AG09319 (cell line): ENCODE measurements at places on chromosomes 12 and 14.

GRCh38 chr12:52771088-52771487 lies 6.1 kb downstream of the KRT76 start:
- DNase-seq, result no peak

GRCh38 chr12:91043408-91043807 lies 14.4 kb downstream of the KERA start:
- DNase-seq, result no peak

DNA sequence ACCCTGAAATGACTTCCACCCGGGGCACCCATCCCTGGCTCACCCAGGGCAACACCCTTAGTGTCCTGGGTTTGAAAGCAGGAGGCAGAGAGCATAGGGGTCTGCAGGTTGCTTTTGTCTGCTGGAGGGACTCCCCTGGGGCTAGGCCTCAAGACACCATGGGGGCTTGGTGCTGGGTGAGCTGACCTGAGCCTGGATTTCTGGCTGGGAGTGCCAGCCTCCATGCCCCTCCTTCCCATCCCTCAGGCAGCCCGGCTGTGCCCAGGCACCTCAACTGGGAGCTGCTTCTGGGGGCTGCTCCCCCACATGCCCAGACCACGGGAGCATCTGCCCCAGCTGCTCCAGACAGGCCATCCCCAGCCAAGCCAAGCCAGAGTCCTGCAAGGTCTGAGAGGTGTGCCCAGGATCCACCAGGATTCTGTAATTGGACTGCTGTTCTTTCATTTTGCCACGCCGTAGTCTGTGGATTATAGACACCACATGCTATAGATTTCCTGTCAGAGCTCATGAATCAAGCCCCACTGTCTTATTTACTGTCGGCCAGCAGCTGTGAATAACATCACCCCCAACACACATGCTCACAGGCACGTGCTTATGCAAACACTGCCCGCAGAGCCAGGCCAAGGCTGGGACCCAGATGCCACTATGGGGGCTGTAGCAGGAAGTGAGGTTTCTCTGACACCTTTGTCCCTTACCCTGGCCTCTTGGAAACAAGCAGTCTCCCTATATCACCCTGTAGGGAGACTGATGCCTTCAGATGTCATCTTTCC lies 29.4 kb upstream of the ESRRB start:
- no peak for DNase-seq

GRCh38 chr14:95818581-95818980 lies 58.1 kb upstream of the TUNAR start:
- DNase-seq, result no peak

DNA sequence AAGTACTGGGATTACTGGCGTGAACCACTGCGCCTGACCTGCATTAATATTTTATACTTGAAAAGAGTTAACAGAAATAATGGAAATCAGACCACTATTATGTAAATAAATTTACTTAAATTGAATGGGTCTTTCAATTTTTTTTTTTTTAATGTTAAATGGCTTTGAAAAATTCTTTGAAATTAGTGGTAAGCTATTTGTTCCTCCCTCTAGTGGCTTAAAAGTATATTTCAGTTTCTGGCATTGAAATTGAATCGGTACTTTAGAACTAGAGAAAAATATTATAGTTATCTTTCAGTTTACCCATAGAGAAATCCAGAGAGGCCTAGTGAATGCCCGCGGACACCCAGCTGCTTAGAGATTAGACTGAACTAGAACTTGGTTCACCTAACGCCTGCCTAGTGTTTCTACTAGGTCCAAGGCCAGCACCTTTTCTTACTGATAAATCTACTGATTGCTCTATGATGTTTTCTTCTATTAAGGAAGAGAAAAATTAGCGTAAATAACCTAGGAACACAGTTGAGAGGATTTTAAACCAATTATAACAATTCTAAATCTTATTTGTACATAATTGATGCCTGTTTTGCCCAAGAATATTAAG lies 106.5 kb downstream of the EML1 start:
- no peak for DNase-seq

- no peak for DNase-seq
Observed at GRCh38 chr12:119069147-119069642, 87.9 kb downstream of the SRRM4 start.

DNA sequence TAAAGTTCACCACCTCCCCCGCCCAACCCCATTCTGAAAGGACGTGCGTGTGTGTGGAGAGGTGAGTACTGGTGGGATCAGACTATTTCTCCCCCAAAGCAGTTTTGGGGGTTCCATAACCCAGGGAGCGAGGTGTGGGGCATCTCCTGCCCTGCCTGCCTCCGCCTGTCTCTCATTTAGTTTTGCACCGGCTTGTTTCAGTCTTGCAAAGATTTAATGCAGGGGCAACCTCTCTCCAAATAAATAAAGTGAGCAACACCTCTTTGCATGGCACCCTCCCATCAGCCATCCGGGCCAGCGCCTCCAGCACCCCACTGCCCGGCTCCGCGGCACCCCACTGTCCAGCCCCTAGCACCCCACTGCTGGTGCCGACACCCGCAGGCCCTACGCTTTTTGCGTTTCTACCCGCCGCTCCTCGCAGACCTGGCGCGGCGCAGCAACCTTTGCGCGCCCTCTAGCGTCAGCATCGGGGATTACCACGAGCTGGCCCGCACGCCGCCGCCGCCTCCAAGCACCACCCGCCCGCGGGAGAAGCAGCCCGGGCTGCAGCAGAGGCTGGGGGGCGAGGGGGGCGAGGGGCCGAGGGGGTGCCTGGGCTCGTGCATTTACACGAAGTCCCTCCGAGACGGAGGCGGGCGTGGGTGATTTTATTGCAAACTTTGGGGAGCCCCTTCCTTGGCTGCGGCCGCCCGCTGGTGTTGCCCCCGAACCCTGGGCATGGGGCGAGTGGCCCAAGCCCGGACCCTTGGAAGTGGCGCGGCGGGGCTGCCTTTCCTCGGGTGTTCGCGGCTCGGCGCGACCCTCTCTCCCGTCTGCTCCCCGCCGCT lies 55.8 kb upstream of the VRK1 start:
- no peak for DNase-seq

GRCh38 chr14:39843881-39844280 lies 411.6 kb upstream of the FBXO33 start:
- DNase-seq, result no peak

DNA sequence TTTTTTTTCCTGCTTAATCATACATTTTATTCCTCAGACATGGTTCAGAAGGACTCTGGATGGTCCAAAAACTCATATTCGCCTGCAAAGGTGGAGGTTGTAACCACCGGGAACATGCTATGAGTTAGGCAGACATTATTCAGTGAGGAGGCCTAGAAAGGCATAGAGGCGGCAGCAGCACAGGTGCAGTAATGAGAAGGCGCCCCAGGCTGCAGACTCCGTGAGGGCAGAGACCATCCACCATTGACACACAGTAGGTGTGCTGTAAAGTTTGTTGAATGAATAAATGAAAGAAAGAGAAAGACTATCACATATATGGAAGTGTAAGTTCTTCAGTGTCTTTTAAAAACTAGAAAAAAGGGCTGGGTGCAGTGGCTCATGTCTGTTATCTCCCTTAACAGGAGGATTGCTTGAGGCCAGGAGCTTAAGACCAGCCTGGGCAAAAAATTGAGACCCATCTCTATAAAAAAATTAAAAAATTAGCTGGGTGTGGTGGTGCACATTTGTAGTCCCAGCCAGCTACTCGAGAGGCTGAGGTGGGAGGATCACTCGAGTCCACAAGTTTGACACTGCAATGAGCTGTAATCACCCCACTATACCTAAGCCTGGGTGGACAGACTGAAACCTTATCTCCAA lies 34.5 kb upstream of the PTGR2 start:
- DNase-seq, result no peak

GRCh38 chr14:85250414-85251189 lies 279.3 kb upstream of the FLRT2 start:
- DNase-seq, result no peak

DNA sequence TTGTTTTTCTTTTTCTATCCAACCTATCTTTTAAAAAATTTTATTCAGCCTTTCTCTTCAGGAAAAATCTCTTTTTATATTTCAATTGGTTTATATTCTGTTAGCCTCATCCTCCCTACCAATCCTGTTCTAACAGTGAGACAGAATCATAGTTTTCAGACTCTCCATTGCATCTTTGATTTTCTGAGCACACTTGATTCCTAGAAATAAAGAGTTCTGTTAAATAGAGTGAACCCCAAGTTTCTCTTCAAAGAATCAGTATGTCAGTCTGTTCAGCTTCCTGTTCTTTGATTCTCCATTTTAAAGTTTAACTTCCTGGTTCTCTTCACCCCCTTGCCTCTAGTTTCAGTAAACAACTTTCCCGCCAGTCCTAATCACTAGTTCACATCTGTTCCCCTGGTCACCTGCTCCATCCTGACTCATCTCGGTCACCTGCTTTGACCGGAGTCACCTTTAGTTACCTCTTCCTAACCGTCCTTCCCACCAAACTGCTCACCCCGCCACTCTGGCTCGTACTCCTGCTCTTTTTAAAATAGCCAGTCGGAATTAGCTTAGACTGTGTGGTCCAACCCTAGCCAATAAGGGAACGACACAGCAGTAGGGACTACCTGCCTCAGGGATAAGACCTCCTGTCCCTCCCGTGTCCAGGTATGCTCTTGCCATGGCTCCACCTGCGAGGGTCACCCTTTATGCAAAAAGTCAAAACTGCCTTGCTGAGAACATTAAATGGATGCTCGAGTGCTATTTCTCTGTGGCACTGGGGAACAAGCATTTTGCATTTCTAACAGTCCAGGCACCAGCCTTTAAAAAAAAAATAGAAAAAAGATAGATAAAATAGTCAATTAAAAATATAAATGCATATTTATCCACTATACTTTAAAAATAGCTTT lies 48.4 kb downstream of the DDX51 start:
- DNase-seq, result no peak

GRCh38 chr14:61610900-61611299 lies 84.4 kb upstream of the HIF1A start:
- no peak for DNase-seq
